Stimulated activated CD8-positive, alpha-beta memory T cell treated with anti-CD3 and anti-CD28 coated beads, Interleukin-7, amount 100 ng/mL, for 48 hours (primary cell): ENCODE measurements at places on chromosomes 3 and 15.
A peak's percentile ranks its signal among the peaks of the same experiment; 100 is the strongest.

DNA sequence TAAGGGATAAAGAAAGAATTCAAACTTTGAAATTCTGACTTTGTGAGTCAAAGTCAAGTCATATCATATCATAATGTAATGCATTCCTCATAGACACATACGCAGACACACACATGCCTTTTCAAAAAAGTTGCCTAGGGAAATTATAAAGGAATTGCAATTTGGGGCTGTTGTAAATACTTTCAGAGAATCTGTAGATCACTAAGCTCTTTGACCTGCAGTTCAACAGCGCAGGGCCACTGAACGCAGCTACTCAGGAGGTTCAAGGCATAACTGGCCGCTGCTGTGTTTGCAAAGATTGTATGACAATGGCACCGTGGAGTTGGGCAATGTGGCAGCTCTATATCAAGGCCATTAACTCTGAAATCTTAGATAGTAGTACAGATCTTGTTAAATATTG, 188.4 kb upstream of the THRB start:
- no peak for DNase-seq

GRCh38 chr3:106083207-106083606, 214.4 kb upstream of the CBLB start:
- no peak for DNase-seq

DNA sequence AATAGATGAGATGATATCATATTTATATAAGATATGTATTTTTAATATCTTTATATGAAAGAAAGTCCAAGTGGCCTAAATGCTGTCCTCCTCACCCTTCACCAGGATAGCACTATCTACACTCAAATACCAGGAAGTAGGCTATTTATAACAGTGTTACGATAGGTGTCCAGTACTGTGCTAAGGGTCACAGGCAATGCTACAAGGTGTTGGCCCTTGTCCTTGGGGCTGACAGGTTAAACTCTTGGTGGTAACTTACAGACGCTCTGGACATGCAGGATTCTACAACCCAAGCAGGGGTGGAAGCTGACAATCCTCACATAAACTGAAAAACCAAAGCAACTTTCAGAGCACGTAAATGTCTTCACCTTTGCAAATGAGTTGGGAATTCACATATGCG, 22.3 kb downstream of the NCEH1 start:
- no peak for DNase-seq

DNA sequence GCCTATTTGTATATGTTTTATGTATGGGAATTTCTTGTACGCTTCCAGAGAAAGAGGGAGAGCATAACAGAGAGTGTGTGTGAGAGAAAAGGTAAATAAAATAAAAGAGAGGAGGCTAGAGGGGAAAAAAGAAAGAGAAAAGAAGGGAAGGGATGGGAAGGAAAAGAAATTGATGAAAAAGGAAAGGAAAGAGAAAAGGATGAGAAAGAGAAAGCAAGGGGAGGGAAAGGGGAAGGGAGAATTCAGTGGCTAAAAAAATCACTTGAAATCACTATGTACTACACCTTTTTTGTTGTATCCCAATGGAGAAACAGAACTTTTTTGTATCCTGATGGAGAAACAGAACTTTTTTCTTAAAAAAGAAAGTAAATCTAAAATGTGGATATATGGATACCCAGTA, 165.5 kb upstream of the MBNL1 start:
- DNase-seq: no peak

DNA sequence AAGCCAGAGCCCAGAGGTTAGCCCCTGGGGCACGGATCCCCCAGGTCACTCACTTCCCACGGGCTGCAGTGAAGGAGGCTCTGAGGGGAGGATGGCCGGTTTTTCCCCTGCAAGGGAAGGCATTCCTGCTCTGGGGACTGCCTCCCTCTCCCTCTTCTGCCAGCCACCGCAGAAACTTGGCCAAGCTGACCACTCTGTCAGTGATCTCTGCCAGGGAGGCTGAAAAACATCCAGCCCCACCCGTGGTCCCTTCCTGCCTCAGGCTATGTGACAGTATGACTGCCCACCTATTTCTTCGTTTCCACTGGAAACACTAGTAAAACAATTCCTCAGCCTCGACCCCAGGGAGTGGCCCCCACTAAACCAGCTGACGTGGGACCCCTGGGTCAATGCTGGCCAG, 14.6 kb upstream of the FANCD2 start:
- no peak for DNase-seq

GRCh38 chr3:12383218-12383617, 94.3 kb downstream of the PPARG start:
- no peak for DNase-seq

DNA sequence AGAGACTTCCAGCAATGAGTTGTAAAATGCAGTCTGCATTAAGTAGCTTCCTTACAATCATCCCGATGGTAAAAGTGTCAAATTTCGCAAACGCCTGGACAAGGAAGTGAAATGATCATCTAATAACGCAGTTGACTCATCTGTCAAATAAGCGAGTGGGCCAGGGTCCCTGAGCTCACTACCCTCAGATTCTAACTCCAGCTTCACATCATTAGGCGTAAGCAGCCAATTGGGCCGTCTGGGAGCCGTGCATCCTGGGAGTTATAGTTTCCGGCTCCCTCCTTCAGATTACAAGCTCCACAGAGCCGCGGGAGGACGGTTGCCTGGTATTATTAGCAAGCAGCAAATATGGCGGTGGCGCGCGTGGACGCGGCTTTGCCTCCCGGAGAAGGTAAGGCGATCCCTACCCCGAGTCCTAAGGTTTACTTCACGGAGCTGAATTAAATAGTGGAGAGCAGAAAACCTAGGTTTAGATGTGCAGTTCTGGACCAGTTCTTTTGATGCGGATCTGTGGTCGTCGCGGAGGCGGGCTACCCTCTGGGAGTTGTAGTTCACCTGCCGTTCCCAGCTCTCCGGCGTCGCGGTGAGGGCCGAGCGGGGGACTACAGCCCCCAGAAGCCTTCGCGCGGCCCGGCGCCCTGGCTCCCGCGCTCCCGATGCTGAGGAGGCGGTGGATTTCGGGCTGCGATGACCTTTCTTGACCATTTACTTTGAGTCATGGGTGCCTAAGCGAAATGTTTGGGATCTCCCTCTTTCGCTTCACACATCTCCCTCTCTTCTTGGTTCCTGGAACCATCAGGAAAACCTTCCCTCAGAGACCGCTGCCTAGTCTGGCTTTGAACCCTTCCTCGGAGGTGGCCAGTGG, at the start of gene CEP97:
Gene CEP97, plus strand, starts transcription at position 286 of the 865 bp plus-strand sequence. Its CDS starts 63 bp downstream, at position 349.
- DNase-seq: peak; percentile 83

- no peak for DNase-seq
Measured at GRCh38 chr15:66404532-66404931, 17.8 kb downstream of the MAP2K1 start.

- DNase-seq: no peak
Measured at GRCh38 chr15:86773736-86774135, 694.1 kb downstream of the AGBL1 start.

DNA sequence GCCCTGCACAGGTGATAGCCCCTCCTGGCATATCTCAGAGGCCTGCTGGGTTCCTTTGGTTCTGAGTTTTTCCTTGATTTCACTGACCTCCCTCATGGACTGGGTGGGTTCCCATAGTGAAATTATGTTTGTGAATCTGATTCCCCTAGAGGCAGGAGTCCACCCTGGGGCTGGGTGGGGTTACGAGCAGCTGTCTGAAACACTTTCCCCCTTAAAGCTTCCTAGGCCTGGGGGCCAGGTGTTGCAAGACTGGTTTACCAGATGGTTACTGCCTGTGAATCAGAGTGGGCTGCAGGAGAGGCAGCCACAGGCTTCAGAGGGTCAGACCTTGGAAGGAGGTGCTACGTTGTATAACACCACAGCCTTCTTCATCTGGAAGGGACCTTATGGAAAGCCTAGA, 34.3 kb downstream of the IL20RB start:
- DNase-seq: no peak

DNA sequence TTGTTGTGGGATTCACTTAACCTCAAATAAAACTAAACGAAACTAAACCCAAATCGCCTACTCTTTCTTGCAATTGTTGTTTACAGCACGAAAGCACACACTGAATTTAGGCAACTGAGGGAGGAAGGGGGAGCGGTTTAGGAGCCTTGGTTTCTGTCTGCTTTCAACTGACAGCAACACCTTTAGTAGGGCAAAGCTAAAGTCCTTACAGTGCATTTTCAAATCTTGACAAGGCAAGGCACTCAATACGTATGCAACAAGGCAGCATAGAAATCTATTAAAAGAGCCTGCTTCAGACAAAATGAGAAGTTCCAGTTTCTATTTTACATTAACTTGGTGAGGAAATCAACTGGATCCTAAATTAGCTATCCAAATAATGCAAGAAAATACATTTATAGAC, 174.6 kb downstream of the CHST2 start:
- DNase-seq: no peak

DNA sequence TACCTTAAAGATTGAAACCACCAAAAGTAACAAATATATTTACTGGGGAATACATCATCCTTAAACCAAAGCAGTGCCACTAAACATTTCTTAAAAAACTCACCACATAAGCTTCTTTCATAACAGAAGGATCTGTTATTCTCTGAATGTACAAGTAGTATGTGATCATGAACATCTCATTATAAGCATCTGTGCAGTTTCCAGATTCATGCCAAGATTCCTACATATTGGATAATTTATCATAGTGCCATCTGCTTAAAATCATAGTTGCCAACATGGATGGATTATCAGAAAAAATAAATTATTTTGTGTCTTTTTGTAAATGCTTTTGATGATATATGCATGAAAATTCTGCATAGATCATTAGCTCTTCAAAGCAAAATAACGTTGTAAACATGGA, 21.8 kb upstream of the BCHE start:
- no peak for DNase-seq
